ENCODE measurements at places on chromosomes 5 and 9.

DNA sequence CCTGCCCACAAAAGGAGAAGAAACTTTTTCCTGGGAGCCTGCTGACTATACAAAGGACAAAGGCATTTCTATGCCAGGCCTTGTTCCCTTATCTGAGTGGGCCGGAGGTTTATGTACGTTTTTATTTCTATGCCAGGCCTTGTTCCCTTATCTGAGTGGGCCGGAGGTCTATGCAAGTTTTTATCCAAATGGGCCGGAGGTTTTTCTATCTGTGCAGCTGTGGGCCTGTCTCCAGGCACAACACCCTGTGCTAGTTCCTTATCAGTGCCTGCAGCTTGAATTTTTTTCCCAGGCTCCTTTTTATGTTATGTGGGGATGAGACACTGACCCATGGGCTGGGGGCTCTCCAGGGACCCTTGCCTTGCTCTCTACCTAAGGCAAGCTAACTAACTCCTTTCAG is 5.5 kb downstream of the SLC25A2 start:
- DNase-seq = no peak

DNA sequence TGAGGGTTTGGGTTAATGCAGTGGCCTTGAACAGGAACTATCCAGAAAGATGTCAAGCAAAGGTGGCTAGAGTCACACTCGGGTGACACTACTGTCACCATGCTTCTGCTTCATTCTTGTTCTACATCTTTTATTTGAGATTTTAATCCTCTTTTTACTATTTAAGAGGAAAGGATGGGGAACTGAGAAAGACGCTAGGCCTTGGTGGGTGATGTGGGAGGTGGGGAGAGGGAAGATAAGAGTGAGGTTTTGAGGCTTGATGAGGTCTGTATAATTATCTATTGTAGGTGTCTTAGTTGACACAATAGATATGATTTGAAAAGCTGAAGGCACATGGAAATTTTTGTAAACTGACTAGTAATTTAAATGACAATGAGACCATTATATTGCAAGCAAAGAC is 3.5 kb upstream of the BASP1 start:
- no peak for DNase-seq

GRCh38 chr9:108543251-108543778 is 312.5 kb downstream of the ACTL7B start:
- DNase-seq = no peak

GRCh38 chr5:556909-557441 is 32.7 kb upstream of the SLC9A3 start:
- no peak for DNase-seq

DNA sequence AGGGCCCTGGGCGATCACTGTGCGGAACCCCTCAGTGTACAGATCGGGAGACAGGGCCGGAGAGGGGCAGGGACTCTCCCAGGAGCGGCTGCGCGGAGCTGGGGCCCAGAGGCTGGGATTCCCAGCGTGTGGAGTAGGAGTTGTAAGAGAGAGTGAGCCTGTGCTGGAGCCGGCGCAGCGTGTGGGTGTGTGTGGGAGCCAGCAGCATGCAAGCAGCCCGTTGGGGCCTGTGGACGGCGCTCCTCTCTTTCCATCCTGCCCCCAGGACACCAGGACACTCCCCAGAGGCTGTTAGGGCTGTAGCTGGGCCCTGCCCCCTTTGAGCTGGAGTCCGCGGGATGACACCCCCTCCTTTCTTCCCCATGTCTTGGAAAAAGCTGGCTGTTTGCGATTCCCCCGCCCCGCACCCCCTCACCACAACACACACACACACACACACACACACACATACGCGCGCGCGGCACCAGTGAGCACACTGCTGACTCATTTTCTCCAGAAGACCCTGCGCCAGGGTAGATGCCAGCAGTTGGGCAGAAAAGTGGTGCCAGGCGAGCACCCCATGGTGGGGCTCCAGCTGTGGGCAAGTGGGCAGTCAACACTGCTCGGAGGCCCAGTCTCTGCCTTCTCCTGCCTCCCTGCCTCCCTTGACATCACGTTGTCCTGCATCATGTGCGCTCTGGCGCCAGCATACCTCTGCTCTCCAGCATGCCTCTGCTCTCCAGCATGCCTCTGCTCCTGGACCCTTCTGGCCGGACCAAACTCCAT is 1.5 kb downstream of the COL27A1 start:
- DNase-seq = no peak

GRCh38 chr9:22120595-22120994 is 111.5 kb upstream of the CDKN2B start:
- no peak for DNase-seq

DNA sequence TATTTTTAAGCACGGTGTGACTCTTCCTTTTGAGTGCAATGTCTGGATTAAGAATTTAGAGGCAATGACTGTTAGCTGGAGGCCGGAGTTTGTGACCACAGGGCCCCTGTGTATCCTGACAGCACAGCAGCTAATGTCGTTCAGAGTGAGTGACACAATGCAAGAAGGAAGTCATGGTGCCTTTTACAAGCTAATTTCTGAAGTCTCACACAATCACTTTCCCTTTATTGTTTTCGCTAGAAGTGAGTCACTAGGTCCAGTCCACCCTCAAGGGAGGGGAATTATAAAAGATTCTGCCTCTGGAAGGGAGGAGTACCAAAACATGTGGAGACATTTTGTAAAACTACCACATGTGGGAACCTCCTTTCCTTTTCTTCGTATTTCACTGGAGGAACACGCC is 185.5 kb upstream of the FGF10 start:
- DNase-seq = no peak

DNA sequence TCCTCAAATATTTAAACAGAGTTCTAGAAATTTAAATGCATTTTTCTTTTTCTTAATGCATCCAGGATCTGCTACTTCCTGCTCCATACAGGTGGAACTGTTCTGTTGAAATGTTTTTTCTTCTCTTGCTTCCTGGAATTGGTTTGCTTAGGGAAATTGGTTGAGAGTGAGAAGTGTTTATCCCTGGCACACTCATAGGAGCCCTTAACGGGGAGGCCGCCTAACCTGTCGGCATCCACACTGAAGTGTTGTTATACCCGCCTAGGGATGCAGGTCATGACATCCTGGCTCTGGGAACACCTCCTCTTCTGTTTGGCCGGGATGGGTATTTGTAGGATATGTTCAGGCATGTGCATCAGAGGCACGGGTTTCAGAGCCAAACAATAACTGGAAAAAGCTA is 239.7 kb downstream of the GADD45G start:
- no peak for DNase-seq

GRCh38 chr5:151699071-151699901 is 12.6 kb upstream of the SPARC start:
- DNase-seq = no peak

DNA sequence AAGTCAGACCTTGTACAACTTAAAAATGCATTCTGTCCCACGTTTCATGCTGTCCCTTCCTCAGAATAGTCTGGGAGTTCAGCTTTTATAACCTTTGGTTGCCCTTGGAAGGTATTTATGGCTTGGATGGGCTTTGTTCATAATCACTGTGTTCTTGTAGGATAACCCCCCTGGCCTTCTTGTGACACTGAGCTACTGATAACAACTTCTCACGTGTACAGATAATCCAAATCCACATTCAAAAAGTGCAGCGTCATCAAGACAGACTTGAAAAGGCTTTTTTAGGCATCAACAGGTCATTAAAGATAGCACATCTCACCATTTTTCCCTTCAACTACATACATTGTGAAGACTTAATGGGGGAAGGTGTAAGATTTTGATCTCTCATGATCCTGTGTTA is 42.0 kb downstream of the SLC1A3 start:
- no peak for DNase-seq

GRCh38 chr9:114521846-114522245 is 16.6 kb upstream of the WHRN start:
- DNase-seq = no peak

- DNase-seq = no peak
Observed at GRCh38 chr5:111221139-111221538, 3.0 kb upstream of the CAMK4 start.

GRCh38 chr5:146039420-146039819 is 66.0 kb downstream of the PLAC8L1 start:
- no peak for DNase-seq

- no peak for DNase-seq
Observed at GRCh38 chr9:8907868-8908267, 1108.3 kb upstream of the DMAC1 start.

GRCh38 chr9:120434532-120434931 is 145.4 kb downstream of the CDK5RAP2 start:
- no peak for DNase-seq

- no peak for DNase-seq
Observed at GRCh38 chr9:70260606-70261005, 1.8 kb downstream of the SMC5 start.

GRCh38 chr9:137798901-137799629 is 78.5 kb upstream of the CACNA1B start:
- no peak for DNase-seq

DNA sequence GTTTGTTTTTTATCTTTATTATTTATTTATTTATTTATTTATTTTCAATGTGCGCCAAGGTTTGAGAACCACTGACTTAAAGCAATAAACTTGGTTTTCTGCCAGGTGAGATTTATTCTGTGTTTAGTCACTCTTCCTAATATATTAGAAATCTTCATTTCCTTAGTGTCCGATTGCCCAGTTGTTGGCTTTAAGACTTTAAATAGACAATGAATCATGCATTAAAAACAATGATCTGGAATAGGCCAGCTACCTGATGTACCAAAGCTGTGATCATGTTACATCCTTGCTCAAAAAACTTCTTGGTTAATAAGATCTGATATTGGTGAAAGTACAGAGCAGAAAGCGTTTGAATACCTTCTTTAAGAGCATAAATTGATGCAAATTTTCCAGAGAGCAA is 52.1 kb upstream of the ERBIN start:
- DNase-seq = no peak

GRCh38 chr9:84996716-84997115 is 327.2 kb downstream of the NTRK2 start:
- DNase-seq = no peak

DNA sequence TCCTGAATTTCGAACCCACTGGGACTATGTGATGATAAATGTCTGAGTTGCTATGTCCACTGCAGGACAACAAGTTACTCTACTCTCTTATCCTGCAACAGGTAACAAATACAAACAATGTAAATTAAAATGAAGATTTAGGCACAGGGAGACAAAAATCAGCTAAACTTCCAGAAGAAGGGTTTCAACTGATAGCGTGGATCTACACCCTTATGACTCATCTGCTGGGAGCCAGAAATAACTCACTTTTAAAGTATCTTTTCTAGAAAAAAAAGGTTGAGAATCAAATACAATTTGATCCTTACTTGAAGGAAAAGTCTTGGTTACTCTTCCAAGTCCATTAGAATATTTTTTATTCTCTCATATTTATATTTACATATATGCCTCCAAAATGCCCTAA is 21.4 kb downstream of the PJA2 start:
- no peak for DNase-seq

DNA sequence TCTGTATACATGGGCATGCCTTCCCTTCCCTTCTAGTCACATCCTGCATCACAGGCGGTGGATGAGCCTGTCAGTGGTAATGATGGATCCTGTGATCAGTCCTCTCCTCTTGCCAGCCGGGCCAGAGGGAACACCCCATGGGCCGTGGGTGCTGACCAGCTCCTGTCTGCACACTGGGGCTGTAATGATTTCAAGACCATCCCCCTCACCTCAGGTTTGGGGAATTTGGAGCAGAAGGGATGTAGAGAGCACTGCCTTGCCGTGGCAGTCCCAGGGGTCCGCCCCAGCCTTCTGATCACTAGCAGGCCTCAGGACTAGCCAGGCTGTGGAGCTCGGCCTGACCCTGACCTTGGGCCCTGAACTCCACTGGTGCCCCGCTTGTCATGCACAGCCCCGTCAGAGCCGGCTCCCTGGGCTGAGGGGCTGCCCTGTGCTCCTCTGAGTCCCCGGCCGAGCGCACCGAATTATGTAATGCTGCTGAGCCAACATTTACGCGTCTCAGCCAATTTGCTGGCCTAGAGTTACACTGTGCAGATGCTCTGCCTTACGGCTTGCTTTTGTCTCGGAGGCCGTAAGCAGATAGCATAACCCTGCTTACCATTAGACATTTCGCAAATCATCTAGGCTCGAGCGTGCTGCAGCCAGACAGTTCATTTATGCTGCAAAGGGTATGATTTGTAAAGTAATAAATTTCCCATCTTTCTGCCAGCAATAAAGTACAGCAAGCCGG is 155.3 kb downstream of the MACROH2A1 start:
- no peak for DNase-seq

DNA sequence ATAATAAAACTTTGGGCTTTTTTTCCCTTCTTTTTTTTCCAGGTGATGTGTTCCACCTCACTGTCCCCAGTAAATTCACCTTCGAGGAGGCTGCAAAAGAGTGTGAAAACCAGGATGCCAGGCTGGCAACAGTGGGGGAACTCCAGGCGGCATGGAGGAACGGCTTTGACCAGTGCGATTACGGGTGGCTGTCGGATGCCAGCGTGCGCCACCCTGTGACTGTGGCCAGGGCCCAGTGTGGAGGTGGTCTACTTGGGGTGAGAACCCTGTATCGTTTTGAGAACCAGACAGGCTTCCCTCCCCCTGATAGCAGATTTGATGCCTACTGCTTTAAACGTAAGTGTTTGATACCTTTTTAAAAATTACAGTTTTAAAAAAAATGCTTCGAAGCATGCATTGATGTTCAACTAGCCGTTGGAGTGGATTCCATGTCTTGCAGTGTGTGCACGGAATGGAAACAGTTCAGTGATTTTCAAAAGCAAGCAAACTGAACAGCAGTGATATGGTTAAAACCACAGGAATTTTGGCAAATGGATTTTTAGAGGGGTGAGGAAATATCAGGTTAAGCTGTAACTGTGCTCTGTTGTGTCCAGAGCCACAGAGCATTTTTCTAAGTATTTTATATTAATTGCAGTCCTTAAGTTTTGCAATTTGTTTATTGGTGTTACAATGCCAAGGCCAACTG is 40.7 kb downstream of the VCAN start:
- DNase-seq = no peak

- DNase-seq = no peak
Observed at GRCh38 chr5:60332244-60333004, 367.5 kb downstream of the DEPDC1B start.

DNA sequence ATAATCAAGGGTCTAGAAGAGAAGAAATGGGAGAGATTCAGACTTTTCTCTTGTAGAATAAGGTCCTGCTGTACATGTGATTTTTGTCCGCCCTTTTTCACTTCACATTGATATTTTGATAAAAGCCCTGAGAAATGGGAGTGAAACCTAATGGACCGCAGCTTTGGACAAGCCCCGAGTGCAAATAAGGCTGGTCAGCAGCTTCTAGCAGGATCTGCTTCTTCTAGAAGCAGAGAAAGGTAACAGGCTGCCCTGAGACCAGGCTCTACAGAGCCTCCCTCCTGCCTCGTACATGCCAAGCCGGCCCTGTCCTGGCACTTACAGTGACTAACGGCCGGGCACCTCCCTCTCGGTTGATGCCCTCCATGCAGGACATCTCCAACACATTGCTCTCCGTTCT is 33.4 kb downstream of the ACER2 start:
- no peak for DNase-seq

DNA sequence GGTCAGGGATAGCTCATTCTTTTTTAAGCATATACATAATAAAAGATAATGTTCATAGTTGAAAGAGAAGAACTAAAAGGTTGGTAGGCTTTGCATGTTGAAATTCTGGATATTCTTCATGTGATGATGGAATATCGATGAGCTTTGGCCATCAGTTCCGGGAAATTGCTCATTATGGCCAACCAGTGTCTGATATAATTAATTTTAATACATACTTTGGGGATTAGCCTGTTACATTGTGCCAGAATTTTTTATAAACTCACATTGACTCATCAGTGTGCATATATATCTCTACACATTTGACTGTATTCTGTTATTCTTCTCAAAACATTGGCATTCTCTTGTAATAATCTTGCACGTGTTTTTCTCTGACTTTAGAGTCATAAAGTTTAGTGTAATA is 84.3 kb downstream of the NNT start:
- no peak for DNase-seq
